ENCODE measurements at places on chromosomes 5 and 9.
A peak's percentile ranks its signal among the peaks of the same experiment; 100 is the strongest.

- no peak for DNase-seq
These were observed 107.9 kb downstream of the TRIO start for GRCh38 chr5:14250748-14251701.

GRCh38 chr5:85614489-85614888 is 1003.3 kb upstream of the COX7C start:
- no peak for DNase-seq

DNA sequence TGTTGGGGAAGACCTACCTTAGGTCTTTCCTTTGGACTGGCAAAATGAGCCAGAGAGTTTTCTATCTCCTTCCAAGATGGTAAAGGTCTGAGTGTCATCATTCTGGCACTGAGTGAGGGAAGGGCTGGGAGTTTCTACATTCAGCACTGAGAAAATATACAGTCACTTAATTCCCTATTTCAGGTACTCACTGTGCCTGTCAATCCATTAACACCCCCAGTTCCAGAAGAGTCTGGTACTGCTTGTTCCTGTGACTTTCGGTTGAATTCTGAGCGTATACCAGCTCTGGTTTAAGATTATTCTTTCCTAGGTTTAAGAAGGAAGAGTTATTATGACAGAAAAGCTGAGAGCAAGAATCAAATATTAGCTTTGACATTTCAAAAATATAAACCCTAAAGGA is 68.4 kb downstream of the MTX3 start:
- DNase-seq: no peak

DNA sequence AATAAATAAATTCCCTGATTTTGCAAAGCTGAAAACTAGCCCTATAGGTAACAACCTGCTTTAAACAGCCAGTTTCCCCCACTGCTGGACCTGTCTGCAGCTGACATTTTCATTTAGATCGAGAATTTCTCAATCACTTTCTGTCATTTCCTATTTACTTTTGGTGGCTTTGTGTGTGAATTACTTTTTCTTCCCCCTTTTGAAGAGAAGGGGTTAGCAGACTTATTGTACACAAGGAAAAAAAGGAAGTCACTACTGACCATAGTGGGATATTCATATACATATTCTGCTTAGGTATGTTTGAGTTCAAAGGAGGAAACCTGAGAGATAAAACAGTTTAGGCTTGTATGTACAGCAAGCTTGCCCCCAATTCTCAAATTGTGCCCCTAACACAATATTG is 27.0 kb upstream of the IFNB1 start:
- peak; percentile 48 for DNase-seq

DNA sequence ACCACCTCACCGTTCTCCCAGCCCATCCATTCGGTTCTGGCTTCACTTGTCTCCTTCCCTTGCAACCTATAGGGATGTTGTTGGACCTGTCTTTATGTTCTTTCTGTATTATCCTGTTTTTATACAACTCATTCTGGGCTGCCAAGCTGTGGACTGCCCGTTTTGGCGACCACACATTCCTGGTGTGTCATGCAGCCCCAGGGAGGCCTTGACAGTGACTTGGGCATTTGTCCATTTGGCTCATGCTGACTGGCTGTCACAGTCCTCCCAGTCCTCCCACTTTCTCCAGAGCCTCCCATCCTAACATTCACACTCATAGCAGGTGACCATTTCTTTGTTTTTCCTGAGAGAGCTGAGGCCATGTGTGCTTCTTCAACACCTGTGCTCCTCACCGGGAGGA is 136.4 kb downstream of the SLF1 start:
- DNase-seq: no peak

- no peak for DNase-seq
These were observed 4.8 kb downstream of the RAD50 start for GRCh38 chr5:132561601-132562000.

DNA sequence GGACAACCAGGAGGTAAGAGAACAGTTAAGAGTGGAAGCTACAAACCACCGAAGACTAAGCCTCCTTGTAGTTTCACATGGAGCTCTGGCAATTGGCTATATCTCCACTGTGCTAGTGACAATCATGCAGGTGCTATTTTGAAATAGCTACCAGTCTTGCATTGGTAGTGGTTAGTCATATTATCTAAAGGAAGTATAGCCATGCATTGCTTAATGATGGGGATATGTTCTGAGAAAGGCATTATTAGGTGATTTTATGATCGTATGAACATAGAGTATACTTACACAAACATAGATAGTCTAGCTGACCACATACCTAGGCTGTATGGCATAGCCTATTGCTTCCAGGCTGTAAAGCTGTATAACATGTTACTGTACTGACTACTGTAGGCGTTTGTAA is 28.4 kb downstream of the HSDL2 start:
- DNase-seq: peak; percentile 61
